ENCODE measurements at places on chromosomes 12 and 14.

GRCh38 chr12:50803230-50803875 is 39.4 kb upstream of the TMPRSS12 start:
- DNase-seq: no peak

GRCh38 chr14:31543969-31544799 is 17.0 kb upstream of the NUBPL start:
- no peak for DNase-seq

GRCh38 chr14:100317912-100318808 is 5.0 kb upstream of the SLC25A47 start:
- DNase-seq: peak; percentile 72

DNA sequence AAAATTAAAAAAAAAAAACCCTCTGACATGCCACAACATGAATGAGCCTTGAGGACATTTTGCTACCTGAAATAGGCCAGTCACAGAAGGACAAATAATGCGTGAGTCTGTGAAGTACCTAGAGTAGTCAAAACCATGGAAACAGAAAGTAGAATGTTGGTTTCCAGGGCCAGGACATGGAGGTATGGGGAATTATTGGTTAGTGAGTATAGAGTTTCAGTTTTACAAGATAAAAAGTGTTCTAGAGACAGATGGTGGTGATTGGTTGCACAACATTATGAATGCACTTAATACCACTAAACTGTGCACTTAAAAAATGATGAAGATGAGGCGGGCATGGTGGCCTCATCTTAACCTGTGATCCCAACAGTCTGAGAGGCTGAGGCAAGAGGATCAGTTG is 47.6 kb upstream of the ZFP36L1 start:
- peak; percentile 51 for DNase-seq

GRCh38 chr12:72315858-72316257 is 43.7 kb downstream of the TRHDE start:
- DNase-seq: no peak

- no peak for DNase-seq
These were observed 2.9 kb downstream of the PA2G4 start for GRCh38 chr12:56107242-56107641.

- no peak for DNase-seq
These were observed 80.0 kb downstream of the BORCS5 start for GRCh38 chr12:12436831-12437345.

- no peak for DNase-seq
These were observed 36.1 kb upstream of the NUAK1 start for GRCh38 chr12:106174876-106175275.

DNA sequence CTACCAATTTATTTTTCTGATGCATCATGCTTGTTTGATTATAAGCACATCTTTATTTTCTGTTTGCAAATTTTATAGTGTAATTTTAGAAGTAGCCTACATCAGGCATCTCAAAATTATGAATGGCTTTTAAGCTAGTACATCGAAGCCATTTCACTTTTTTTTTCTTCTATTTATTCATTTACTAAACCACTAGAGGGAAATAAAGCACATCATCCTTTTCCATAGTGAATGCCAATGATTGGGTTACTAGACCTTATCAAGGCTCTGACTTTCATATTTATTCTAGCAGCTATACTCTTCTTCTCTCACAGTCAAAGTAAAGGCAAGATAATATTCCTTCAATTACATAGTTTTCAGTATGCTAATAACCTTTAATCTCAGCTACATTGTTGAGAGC is 736.4 kb upstream of the LRFN5 start:
- DNase-seq: no peak

DNA sequence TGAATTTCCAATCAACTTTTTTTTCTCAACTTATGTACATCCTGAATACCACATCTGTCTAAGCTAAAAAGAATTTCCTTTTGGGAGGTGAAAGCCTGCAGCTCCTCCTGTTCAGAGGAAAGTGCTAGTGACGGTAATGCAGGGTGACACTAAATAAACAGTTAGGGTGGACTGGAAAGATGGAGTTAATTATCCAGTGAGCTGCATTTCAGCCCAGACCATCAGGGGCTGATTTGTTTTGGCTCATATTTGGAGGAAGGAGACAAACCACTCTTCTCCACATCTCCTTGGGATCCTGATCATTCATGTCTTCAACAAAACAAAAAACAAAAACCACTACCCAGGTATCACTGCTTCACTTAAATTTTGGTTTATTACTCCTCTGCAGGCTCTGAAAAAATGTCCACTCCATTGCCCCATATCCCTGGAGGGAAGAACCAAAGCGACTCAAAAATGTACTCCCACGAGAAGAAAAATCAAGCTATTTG is 5.1 kb upstream of the SIX1 start:
- DNase-seq: no peak

DNA sequence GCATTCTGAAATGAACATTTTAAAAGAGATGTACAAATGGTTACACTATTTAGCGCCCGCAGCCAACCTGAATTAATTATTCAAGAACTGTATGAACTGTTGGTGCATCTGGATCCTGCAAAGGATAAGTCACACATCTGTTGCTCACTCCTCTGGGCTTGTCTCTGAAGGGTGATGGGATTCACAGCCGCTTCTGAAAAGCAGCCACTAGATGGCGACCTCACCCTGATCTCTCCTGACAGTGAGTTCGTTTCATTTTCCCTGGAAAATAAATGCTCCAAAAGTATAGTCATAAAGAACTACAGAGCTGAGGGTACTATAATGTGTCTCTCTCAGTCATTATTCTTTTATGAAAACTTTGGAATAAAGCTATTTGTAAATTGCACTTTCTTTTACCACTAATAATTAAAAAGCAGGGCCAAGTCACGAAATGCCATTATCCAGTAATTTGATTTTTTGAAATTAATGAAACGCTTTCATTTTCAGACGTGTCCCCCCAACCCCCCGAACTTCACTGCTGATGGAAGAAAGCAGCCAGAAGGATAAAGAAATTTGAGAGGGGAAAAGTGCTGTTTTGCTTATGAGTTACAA is 789.6 kb downstream of the NRXN3 start:
- peak; percentile 53 for DNase-seq

- DNase-seq: no peak
These were observed 4.8 kb upstream of the ADCY6 start for GRCh38 chr12:48793696-48794095.

DNA sequence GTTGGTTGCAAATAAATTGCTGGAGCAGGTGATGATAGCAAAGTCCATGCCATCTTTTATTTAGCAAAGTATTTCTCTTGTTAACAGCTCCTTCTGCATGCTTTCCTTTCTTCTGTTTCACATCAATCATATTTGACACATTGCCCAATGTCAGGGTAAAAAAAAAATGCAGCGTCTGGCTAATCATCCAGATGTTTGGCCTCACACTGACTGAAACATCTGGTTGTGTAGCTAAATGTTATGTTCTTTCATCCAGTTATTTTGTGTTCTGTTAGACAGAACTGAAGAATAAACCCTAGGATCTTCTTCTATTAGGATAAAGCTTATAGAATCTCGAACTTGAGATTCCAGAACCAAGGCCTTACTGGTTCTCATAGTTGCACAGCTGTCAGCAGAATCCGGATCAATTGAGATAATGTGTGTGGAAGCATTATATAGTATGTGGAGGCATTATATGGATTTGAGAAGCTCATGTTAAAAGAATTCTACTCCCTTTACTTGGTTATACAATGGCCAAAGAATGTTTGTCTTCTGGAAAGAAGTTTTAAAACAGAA is 859.2 kb downstream of the DIO2 start:
- no peak for DNase-seq

DNA sequence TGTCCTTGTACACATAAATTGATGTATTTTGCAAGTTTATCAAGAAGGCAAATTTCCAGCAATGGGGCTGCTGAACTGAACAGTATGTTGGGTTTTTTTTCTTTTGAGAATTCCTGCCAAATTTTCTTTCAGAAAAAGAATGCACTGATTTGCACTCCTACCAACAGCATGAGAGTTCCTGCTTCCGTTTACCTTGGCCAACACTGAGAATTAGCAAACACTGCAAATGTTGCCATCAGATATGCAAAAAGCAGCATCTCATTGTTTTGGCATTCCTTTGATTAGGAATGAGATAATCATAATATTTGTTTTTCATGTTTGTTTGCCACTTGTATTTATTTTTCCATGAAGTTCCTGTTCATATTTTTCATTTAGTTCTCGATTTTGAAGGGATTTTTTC is 82.4 kb downstream of the RTN1 start:
- no peak for DNase-seq

DNA sequence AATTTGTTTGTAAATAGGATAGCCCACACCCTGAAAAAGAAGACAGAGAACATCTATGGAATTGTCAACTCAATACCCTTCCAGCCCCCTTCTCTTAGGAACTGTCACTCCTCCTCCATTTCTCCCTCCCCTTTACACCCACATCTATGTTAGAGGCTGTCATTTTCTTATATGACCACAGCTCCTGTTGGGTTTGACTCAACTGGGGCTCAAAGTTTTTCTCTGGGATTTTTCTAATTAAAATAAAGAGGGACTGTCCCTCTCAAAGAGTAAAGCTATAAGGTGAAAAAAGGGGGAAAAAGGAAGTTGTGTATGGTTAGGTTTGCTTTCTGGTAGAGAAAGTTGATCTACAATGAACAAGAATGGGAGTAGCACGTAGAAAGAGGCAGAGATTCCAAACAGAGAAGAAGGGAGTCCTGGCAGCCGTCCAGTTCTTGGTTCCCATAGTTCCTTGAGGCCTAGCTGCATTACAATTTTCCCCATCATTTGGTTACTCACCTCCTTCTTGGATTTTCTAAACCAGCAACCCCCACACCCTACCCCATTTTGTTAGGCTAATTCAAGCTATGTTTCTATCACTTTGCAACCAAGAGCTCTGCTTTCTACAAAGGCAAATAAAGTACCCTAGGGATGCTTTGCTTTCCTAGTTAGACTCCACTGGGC is 44.3 kb upstream of the STK38L start:
- DNase-seq: no peak

GRCh38 chr12:72105849-72106248 is 166.3 kb upstream of the TRHDE start:
- no peak for DNase-seq
